NCI-H510A (cell line): ENCODE measurements at places on chromosomes 4 and X.
A peak's percentile ranks its signal among the peaks of the same experiment; 100 is the strongest.

DNA sequence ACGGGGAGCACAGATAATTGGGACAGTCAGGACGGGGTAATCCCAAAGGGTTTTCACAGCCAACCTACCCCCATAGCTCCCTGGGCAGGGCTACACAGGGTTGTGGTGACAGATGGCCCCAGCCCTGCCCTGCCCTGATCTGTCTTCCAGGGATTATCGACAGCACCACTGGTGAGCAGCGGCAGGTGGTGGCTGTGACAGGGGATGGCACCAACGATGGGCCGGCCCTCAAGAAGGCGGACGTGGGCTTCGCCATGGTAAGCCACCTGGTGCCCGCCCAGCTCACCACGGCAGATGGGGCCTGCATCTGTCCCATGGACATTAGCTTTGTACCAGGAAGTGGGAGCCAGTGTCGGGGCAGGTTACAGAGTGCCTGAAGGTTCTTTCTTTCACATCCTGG is 39.3 kb downstream of the ATP2B3 start:
- DNase-seq: no peak

DNA sequence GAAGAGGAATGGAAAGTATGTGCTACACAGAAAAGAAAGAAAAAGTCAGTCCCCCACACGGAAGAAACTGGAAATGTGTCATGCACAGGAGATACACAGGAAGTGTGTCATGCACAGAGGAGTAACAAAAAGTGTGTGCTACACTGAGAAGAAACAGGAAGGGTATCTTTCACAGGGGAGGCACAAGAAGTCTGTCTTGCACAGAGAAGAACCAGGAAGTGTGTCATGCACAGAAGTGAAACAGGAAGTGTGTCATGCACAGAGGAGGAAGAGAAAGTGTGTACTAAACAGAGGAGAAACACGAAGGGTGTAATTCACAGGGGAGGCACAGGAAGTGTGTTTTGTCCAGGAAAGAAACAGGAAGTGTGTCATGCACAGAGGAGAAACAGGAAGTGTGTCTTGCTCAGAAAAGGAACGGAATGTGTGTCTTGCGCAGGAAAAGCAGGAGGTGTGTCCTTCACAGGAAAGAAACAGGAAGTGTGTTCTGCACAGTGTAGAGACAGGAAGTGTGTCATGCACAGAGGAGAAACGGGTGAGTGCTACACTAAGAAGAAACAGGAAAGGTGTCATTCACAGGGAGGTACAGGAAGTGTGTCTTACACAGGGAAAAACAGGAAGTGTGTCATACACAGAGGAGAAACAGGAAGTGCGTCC is 527.2 kb upstream of the PRKX start:
- no peak for DNase-seq

DNA sequence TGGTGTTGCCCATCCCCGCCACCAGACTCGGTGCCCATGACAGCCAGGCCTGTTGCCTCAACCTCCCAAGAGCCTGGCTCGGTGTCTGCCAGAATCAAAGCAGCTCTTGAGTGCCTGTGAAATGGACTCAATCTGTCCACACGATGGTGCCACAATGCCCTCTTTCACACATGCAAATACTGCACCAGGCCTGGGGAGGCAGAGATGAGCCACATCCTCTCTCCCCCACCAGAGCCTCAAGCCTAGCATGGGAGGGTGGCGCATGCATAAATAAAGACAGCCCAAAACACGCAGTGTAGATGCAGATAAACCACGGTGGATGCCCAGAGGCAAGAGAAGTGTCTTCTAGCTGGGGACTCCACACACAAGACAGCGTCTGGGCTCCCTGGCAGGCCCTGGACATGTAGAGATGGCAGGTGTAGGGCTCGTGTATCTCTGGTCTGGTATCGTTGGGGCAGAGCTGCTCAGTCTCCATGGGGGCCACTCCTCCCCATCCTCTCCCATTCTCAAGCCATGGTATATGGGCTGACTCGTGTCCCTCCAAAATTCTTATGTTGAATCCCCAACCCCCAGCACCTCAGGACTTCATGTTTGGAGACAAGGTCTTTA is 65.6 kb downstream of the JAKMIP1 start:
- no peak for DNase-seq

- DNase-seq: no peak
These were observed 905 bp upstream of the GALNTL6 start for GRCh38 chr4:171812333-171812664.

DNA sequence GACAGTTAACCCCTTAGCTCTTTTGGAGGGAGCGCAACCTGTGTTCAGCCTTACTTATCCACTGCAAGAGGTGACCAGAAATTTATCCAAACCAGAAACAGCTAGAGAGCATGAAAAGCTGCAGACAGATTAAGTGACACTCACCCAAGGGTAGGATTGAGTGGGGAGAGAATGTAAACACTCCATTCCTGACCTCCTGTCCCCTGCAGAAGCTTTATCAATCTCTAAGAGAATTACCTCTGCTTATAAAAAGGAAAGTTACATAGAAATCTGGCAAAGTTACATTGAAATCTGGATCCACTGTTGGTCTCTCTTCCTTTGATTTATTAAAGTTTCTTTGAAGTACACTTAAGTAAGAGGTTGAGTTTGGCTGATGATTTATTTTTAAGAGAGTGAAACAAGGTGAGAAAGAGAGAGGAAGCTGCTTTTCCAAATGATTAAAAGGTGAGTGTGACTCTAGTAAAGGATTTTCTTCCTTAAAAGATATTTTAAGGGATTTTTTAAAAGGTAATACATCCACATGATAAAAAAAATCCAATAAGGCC is 112.3 kb downstream of the ANAPC4 start:
- no peak for DNase-seq

DNA sequence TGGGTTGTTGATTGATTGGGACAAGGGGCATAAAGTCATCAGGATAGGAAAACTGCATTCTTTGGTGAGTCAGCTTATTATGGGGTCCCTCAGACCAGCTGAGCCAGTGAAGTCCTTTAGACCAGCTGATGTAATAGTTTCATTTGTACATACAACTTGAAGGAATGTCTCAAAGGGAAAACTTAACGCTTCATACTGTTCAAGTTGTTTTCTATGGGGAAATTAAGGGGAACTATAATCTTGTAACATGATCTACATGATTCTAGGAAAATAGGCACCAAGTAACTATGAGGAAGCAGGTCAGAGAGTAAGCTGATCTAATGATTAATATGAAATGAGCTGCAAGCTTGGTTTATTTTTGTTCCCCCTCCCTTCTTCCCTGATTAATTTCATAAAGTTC is 175.1 kb upstream of the GRID2 start:
- no peak for DNase-seq

DNA sequence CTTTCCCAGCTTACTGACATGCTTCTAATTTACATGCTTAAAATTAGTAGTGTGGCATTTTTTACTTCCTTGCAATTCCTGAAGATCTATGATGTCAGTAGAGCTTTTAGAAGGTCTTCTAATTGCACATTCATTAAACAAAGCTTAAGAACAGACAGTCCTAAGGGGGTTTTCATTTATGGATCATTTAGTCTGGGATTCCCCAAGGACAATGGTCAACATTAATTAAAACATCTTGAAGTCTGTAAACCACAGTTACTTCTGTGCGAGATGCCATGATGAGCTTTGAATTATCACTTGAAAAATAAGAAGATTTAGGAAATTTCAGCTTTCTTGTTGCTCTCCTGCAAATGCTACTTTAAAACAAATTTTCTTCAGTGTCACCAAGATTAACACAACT is 20.2 kb downstream of the ANXA3 start:
- no peak for DNase-seq

GRCh38 chrX:132875650-132876522 is 82.5 kb downstream of the HS6ST2 start:
- no peak for DNase-seq

DNA sequence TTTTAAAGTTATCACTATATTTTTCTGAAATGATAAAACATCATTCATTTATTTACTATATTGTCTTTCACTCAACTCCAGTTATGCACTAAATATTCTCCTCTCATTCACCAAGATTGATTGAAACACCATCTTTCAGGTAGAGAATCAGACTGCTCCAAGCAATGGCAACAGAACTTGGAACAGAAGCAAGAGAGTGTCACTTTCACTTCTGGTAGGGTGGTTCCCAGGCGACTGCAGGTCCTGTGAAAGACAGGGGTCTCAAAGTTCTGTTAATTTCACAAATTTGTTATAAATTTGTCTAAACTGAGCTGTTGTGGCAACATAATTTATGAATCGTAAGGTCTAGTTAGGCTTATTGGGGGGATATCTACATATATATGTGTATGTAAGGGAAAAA is 47.8 kb downstream of the RHOH start:
- no peak for DNase-seq

- DNase-seq: no peak
These were observed 6.4 kb upstream of the PITX2 start for GRCh38 chr4:110629214-110629754.

GRCh38 chrX:53089925-53090324 is 4.0 kb upstream of the KANTR start:
- DNase-seq: peak; percentile 3

GRCh38 chr4:3745886-3746656 is 20.1 kb upstream of the ADRA2C start:
- no peak for DNase-seq

GRCh38 chr4:42331914-42332368 is 65.3 kb upstream of the SHISA3 start:
- DNase-seq: no peak

- no peak for DNase-seq
These were observed 25.4 kb upstream of the CXCL3 start for GRCh38 chr4:74063859-74064258.

DNA sequence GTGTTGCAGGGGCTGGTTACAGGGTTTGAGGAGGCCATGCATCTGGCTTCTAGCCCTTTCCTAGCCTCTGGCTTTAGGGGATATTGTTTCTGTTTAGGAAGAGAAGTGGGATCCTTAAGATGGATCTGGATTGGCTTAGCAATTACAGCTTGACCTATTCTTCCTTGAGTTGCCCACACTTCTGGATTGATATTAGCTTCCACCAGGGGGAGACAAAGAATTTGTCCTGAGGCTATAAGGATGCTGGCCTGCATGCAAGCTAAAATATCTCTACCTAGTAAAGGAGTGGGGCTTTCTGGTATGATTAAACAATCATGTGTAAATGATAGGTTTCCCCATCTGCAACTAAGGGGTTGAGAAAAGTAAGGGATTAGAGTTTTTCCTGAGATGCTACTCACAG is 117.2 kb downstream of the TEX13C start:
- no peak for DNase-seq

DNA sequence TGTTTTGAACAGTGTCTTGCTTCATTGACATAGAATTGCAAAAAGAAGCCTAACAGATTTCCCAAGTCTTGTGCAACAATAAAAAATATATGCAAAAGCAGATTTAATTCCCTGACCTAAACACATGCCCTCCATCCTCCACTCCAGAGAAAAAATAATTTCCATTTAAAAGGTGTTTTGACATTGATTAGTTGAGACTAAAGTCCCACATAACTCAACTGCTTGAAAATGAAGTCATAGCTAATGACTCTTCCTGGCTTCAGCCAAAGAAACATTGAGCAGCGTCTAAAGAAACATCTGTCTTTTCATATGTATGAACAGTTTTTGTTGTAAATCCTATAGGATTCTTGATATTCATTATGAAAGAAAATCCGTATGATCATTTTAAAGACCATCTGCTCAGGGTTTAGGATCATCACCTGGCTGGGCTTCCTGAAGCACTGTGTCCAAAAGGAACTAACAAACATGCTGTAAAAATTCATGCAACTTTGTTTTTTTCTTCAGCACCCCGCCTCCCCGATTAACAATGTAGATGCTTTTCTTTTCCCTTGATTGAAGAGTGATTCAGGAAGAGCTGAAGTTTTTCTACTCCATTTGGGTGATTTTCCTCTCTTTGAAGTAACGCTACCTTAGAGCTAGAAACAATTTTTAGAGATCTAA is 273.4 kb downstream of the HS3ST1 start:
- DNase-seq: no peak

- no peak for DNase-seq
These were observed 97.4 kb downstream of the NLGN4X start for GRCh38 chrX:6131287-6131686.

DNA sequence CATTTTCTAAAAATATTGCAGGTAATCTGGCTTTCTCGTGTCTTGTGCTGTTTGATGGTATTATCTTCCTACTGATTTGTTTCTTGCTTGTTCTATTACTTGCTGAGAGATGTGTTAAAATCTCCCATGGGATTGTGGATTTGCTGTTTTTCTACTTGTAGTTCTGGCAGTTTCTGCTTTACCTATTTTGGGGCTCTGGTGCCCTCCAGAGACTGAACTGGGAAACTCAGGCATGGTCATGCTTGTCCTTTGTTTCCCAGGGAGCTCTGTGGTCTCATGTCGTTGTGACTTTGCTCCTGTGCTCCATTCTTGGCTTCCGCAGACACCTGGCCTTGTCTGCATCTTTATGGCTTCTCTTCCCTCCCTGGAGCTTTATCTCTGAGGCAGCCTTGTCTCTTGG is 39.5 kb downstream of the NSD2 start:
- no peak for DNase-seq

- no peak for DNase-seq
These were observed 1.5 kb downstream of the N4BP2 start for GRCh38 chr4:40058121-40058520.

GRCh38 chr4:28879178-28879577 is 1841.0 kb upstream of the PCDH7 start:
- DNase-seq: no peak

DNA sequence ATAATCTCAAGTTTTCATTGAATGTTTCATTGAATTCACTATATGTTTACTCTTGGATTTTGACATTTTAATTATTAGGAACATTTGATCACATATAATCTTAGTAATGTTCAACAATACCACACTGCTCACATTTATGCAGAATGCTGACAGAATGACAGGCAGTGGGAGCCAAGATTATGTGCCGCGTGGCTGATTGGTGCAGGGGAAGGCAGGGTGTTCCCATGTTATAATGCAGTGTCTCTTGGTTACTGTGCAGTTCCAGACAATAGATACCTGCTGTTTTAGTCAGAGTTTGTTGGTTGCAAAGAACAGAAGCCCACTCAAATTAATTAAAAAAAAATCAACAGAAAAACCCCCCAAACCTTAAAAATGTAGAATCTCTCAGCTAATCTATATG is 33.0 kb downstream of the FHIP1A start:
- no peak for DNase-seq

GRCh38 chr4:31458813-31459212 is 738.6 kb downstream of the PCDH7 start:
- DNase-seq: no peak

GRCh38 chrX:44953734-44954502 is 80.9 kb downstream of the KDM6A start:
- peak; percentile 31 for DNase-seq

GRCh38 chr4:108149588-108150380 is 18.9 kb downstream of the LEF1 start:
- no peak for DNase-seq

DNA sequence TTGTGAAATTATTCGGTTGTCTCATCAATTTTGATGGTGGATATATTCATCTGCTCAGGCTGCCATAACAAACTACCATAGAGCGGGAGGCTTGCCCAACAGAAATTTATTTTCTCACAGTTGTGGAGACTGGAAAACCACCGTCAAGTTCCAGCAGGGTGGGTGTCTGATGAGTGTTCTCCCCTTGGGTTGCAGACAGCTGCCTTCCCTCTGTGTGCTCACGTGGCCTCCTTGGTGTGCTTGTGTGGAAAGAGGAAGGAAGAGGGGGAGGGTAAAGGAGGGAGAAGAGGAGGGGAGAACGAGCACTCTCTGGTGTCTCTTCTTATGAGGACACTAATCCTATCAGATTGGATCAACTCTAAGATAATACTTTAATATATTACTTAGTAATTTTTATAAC is 123.8 kb upstream of the TEX13D start:
- no peak for DNase-seq

GRCh38 chr4:77185686-77186085 is 28.7 kb downstream of the CCNG2 start:
- DNase-seq: no peak
